ENCODE measurements at places on chromosomes 5 and 9. TPM values are rescaled to one million over a fixed set of nuclear protein-coding genes. Genes with fewer than 3 reads are reported as not detected.

- no peak for DNase-seq
These were observed 58.7 kb upstream of the ZFR start for GRCh38 chr5:32503261-32503660.

DNA sequence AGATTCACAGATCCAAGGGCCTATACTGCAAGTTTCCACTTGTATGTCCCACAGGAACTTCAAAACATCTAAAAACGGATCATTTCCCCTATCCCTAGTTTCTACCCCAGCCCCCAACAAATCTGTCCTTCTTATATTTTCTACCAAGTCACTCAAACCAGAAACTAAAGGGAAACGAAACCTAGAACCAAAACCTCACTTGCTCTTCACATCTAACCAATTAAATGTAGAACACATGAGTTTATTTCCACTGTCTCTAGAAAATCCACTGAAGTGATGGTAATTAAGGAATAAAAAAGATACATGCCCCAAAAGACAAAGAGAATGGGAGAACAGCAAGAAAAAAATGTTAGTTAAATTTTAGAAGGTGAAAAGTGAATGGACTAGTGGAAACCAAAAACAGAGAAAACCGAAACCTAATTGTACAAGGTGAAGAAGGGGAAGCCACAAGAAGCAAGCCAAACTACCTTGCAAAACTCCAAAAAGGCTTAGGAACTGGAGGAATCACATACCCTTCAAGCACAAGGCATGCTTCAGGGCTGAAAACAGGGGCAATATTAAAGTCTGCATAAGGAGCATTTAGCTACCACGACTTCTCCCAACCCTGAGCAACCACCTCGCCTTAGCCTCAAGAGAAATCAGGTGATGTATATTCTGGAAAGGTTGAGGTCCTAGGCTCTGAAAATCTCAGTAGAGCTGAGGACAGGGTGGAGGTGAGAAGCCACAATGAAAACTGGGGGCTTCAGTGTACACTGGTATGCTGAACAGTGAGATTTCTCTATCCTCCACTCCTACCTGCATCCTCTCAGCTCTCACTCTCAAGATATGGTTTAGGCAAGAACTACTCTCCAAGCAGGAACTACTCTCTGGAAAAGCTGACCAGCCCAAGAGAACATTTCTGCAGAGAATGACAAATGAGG, 11.1 kb downstream of the SMU1 start:
- no peak for DNase-seq

GRCh38 chr9:96661711-96662110, 6.6 kb upstream of the PRXL2C start:
- no peak for DNase-seq

GRCh38 chr9:6384732-6385131, 28.3 kb upstream of the UHRF2 start:
- no peak for DNase-seq

DNA sequence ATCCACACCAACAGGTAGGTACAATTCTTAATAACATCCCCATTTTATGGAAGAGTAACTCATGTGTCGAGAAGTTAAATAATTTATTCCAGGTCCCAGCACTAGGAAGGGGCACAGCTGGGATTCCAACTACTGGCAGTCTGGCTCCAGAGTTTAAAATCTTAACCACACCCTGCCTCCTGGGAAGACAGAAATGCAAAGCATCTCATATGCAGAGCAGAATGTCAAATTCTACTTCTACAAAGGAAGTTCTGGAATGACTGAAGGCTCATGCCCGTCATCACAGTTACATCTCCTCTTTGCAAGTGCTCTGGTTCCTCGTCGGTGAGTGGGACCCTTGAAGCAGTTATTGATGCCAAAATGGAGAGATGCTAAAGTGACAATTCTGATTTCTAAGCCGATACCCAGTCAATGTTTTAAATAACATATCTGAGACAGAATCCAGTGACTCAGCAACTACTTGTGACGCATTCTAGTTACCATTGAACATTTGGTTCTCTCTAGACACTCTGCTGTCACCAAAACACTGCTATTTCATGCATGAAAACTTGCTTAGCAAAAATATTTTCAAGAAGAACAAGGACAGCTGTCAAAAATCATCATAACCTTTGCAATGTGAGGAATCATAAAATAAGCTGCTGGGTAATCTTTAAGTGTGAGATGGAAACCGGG, 412.7 kb downstream of the CTNND2 start:
- DNase-seq = no peak

- no peak for DNase-seq
These were observed 17.9 kb upstream of the CTNNAL1 start for GRCh38 chr9:109031241-109031640.

- no peak for DNase-seq
These were observed 139.3 kb downstream of the SLC24A2 start for GRCh38 chr9:19649336-19650041.

DNA sequence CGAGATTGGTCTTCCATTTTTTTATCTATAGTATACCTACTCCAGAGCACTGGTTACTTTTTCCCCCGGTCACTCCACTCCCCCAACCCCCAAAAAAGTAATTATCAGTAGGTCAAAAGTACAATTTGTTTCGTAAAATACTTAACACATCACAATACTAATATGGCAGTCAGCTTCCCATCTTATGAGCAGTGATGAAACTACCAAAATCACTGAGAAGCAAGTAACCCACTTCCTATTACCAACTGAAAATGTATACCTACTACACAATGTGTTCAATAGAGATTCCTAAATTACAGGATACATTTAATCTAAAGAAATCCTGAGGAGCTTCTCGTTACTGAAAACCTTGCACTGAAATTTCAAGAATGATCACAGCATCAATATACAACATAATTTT, 1.9 kb downstream of the CERT1 start:
- no peak for DNase-seq

DNA sequence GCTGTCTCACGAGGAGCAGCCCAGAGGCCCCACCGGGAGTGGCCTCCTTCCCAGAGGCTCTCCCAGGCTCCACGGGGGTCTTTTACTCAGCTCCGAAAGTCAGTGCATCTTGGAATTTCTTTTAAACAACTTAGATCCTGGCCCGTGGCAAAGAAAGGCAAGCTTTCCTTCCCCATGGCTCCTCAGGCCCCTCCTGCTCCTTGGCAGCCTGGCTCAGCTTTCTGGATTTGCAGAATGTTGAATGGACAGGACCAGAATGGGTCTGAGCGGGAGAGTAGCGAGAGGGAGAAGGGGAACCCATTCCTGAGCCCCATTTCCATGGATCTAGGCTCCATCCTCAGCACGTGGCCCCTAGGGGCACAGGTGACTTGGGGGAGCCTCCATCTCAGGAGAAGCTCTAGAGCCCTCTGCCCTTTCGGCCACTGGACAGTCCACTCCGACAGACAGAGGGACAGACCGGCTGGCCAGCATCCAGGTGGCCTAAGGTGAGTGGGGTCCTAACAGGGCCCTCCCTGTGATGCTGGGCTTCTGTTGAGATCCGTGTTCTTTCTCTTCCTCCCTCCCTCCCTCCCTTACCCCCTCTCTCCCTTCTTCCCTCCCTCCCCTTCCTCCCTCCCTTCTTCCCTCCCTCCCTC, 173.9 kb upstream of the PPP1R26 start:
- DNase-seq = no peak

GRCh38 chr9:14640294-14640693, 52.9 kb downstream of the ZDHHC21 start:
- DNase-seq = no peak

DNA sequence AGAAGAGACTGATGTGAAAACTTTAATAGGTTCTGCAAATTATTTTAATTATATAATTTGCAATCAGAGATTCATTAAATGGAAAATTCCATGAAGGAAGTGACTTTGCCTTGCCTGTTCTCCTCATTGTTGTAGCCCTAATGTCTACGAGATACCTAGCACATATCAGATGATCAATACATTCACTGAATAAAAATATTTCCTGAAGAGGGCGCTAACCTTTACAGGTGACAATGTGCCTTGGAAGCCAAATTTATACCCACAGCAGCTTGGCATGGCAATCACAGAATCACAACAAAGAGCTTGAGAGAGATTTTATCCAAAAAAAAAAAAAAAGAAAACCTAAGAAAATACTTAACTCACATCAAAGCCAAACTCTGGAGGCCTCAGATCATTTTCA, 17.4 kb downstream of the HAUS6 start:
- DNase-seq = peak; percentile 35

DNA sequence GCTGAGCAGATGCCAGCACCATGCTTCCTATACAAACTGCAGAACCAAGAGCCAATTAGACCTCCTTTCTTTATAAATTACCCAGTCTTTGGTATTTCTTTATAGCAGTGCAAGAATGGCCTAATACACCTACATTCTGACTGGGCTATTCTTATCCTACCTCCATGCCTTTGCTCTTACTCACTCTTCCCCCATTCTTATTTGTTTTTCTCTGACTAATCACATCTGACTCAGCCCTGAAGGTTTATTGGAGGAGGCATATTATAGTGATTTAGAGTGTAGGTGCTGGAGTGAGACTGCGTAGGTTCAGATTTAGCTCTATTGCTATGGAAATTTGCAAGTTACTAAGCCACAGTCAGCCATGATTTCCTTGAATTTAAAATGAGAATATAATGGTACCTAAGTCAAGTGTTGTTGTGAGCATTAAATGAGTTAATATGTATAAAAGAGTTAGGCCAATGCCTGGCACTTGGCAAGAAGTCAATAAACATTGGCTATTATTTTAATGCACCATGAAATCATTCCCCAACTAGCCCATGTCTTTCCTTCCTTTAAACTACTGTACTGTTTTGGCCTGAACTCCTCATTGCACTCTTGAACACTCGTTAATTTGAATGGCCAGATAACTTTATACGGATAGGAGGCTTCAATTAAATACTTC, 531.2 kb upstream of the ZNF608 start:
- peak; percentile 14 for DNase-seq

DNA sequence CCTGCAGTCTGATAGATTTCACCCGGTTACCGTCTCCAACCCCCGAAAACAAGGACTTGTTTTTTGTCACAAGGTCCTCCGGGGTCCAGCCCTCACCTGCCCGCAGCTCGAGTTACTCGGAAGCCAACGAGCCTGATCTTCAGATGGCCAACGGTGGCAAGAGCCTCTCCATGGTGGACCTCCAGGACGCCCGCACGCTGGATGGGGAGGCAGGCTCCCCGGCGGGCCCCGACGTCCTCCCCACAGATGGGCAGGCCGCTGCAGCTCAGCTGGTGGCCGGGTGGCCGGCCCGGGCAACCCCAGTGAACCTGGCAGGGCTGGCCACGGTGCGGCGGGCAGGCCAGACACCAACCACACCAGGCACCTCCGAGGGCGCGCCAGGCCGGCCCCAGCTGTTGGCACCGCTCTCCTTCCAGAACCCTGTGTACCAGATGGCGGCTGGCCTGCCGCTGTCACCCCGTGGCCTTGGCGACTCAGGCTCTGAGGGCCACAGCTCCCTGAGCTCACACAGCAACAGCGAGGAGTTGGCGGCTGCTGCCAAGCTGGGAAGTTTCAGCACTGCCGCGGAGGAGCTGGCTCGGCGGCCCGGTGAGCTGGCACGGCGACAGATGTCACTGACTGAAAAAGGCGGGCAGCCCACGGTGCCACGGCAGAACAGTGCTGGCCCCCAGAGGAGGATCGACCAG, 121.3 kb downstream of the DAB2IP start:
- DNase-seq = no peak

DNA sequence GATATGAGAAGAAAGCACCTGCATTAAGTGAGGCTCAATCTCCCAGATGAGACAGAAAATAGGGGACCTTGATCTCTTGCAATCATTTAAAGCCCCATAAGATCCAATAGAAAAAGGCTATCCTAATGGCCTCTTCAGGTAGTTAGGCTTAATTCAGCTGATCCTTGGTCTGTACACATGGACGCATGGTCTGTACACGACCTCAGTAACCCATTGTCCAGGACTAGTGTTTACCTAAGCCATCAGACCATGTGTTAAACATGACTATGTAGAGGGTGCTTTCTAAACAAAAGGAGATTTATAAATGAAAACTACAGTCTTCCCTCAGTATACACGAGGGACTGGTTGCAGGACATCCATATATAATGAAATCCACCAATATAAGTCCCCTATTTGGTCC, 7.5 kb downstream of the MARCHF3 start:
- peak; percentile 84 for DNase-seq

GRCh38 chr5:3542158-3542557, 53.5 kb upstream of the IRX1 start:
- DNase-seq = no peak

- no peak for DNase-seq
These were observed 12.5 kb downstream of the TRIM7 start for GRCh38 chr5:181192337-181193046.

- no peak for DNase-seq
These were observed 548.4 kb downstream of the LRRC70 start for GRCh38 chr5:63127054-63127453.

DNA sequence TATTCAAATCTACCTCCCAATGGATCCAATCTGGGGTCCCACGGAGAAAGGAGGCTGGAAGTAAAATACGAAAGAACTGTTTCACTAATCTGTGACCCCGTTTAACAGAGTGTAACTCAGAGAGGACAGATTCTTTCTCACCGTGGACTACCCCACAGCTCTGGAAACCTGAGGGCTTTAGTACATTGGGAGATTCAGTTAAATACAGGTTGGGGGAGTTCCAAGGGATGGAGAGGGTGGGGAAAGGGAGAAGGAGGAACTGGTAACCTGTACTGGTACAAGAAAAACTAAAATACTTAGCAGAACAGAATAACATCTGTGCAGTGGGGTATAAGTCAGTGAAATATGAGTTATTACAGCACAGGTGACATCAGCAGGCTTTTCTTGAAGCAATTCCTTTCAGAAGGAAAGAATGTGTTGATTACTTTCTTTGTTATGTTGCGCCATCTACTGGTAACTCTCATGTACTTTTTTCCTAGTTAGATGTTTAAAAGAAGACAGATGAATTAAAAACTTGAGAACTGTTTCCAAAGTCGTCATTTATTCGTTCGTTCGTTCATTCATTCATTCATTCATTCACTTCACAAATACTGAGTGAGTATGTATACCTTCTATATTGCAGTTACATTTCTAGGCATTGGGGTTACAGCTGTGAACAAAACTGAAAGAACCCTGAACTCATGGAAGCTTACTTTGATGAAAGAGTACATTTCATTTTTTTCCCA, 30.0 kb upstream of the STOM start:
- DNase-seq = peak; percentile 69

DNA sequence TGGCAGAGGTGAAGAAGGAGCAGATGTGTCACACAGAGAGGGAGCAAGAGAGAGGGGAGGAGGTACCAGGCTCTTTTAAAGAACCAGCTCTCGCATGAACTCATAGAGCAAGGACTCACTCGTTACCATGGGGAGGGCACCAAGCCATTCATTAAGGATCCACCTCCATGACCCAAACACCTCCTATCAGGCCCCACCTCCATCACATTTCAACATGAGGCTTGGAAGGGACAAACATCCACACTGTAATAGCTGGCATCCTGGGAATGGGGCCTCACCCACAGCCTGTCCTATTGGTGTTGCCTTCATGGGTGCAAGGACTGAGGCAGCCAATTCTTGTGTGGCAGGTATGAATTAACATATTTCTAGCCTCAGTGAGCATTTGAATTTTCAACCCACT, 11.6 kb upstream of the TNFAIP8 start:
- no peak for DNase-seq

- DNase-seq = no peak
These were observed 19.2 kb upstream of the F2RL1 start for GRCh38 chr5:76799588-76799987.

PCDHGB2 gene
- total RNA-seq = 0.77 TPM

BTNL9 gene
- total RNA-seq = not detected

RXFP3 gene
- not detected for total RNA-seq

TOR4A gene
- 7.0 TPM for total RNA-seq
